Tibial nerve (tissue), 4 donors: ENCODE measurements at places on chromosomes 3 and 15. TPM values are rescaled to one million over a fixed set of nuclear protein-coding genes. Genes with fewer than 3 reads are reported as not detected.

GRCh38 chr3:113270786-113271185 is 59.4 kb downstream of the BOC start:
- H3K36me3 ChIP-seq = no peaks in the 10 kb centered on the region
- no peak for DNase-seq
- no peak overlapping the region for H3K4me3 ChIP-seq
- H3K27ac ChIP-seq = no peak overlapping the region
- no peaks in the 10 kb centered on the region for H3K27me3 ChIP-seq

DNA sequence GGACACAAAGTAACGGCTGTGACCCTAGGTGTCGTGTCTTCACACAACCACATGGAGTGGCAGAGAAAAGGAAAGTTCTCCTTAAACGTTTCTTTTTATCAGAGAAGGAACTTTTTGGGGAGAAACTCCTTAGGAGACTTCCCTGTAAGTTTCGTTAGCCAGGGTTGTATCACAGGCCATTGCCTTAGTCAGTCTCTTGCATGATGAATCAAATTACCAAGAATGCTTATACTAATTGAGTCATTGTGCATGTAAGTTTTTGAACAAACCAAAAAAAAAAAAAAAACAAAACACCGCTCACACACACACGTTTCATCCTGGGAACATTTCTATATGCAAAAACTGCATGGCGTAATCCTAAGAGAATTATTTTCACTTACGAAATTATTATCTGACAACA is 150.4 kb upstream of the SATB1 start:
- DNase-seq = no peak
- no peak overlapping the region for H3K27ac ChIP-seq
- no peaks in the 10 kb centered on the region for H3K27me3 ChIP-seq
- H3K4me3 ChIP-seq = no peak overlapping the region

DNA sequence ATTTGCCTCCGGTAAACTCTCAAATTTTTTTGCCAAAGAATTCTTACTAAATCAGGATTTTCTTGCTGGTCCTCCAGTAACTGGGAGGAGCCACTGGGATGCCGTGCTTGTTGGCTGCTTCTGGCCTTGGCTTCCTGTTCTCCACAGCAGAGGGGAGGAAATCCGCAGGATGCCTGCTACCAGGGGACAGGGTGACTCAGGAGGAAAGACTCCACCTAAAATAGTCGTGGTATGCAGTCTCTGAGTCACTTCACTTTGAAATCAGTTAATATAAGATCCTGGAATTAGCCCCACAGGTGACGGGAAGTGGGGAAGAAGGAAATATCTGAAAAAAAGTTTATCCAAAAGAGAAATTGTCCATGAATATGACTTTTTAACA is 6.5 kb upstream of the TM4SF18 start:
- no peak overlapping the region for H3K4me3 ChIP-seq
- no peaks in the 10 kb centered on the region for H3K27me3 ChIP-seq
- DNase-seq = peak; percentile 74
- H3K27ac ChIP-seq = peak overlapping the region; percentile 28

GRCh38 chr15:63357731-63358130 is 23.9 kb downstream of the CA12 start:
- H3K4me1 ChIP-seq = no peaks in the 10 kb centered on the region
- H3K36me3 ChIP-seq = no peaks in the 10 kb centered on the region
- no peaks in the 10 kb centered on the region for H3K27me3 ChIP-seq
- no peak overlapping the region for H3K27ac ChIP-seq
- H3K4me3 ChIP-seq = no peak overlapping the region

GRCh38 chr3:118740722-118741290 is 293.8 kb downstream of the IGSF11 start:
- no peak overlapping the region for H3K4me3 ChIP-seq
- no peak for DNase-seq
- no peaks in the 10 kb centered on the region for H3K4me1 ChIP-seq
- H3K27me3 ChIP-seq = no peaks in the 10 kb centered on the region
- no peak overlapping the region for H3K27ac ChIP-seq

- no peaks in the 10 kb centered on the region for H3K36me3 ChIP-seq
- H3K4me1 ChIP-seq = no peaks in the 10 kb centered on the region
- H3K27me3 ChIP-seq = no peaks in the 10 kb centered on the region
- H3K4me3 ChIP-seq = no peak overlapping the region
- H3K27ac ChIP-seq = no peak overlapping the region
Measured at GRCh38 chr3:166444756-166445155, 607.5 kb upstream of the BCHE start.

The GLCE gene
- total RNA-seq = 20.3 TPM

- H3K4me3 ChIP-seq = no peak overlapping the region
- no peaks in the 10 kb centered on the region for H3K36me3 ChIP-seq
- H3K27ac ChIP-seq = no peak overlapping the region
- no peaks in the 10 kb centered on the region for H3K27me3 ChIP-seq
- DNase-seq = no peak
Measured at GRCh38 chr3:167808910-167809309, 73.4 kb downstream of the SERPINI1 start.

DNA sequence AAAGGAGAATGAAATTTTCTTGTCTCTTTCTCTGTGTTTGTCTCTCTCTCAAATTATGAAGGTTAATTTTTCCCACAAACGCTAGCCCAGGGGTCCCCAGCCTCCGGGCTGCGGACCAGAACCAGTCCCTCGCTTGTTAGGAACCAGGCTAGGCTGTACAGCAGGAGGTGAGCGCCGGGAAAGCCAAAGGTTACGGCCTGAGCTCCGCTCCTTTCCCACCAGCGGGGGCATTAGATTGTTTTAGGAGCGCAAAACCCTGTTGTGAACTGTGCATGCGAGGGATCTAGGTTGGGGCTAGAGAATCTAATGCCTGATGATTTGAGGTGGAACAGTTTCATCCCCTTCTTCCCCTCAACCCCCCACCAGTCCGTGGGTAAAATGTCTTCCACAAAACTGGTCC is 74.7 kb upstream of the ZNF385D start:
- no peaks in the 10 kb centered on the region for H3K36me3 ChIP-seq
- no peaks in the 10 kb centered on the region for H3K4me1 ChIP-seq
- H3K4me3 ChIP-seq = no peak overlapping the region
- H3K27me3 ChIP-seq = no peaks in the 10 kb centered on the region

- no peak for DNase-seq
- no peaks in the 10 kb centered on the region for H3K27me3 ChIP-seq
- no peaks in the 10 kb centered on the region for H3K4me1 ChIP-seq
- no peak within 1 kb of the TSS for H3K27ac ChIP-seq
Measured at GRCh38 chr3:187669675-187670504, at the start of gene SST. Gene SST (minus strand): TSS chr3:187670394. CDS start chr3:187670291, 103 bp downstream.

DNA sequence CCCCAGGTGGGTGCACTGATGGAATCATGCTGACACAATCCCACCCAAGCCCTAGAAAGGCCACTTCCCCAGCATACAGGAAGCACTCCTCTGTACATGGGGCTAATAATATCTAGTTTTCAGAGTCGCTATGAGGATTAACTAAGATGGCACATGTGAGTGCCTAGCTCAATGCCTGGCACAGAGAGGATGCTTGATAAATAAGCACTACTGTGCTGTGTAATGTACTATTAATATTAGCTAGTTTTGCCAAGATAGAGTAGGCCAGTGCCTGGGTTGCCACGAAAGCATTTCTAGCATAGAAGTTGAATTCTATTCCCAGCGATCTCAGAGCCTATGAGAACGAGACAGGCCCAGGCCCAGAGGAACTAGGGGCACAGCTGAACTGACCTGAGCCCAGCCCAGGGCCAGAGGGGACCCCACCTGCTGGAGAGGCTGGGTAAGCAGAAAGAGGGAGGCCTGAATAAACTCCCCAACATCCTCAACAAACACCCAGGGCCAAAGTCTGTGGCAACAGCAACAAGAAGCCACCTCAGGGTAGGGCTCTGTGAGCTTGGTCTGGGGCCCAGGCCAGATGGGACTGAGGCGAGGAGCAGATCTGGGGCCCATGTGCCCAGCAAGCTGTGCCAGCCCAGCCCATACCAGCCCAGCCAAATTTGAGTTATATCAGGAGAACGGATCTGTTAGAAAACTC is 7.6 kb upstream of the SEMA7A start:
- H3K36me3 ChIP-seq = no peaks in the 10 kb centered on the region
- H3K4me3 ChIP-seq = no peak overlapping the region
- H3K4me1 ChIP-seq = peaks cover 27% of the 10 kb centered on the region
- no peak overlapping the region for H3K27ac ChIP-seq
- no peak for DNase-seq

GRCh38 chr3:144437989-144438388 is 466.4 kb downstream of the DIPK2A start:
- H3K36me3 ChIP-seq = no peaks in the 10 kb centered on the region
- DNase-seq = no peak
- no peaks in the 10 kb centered on the region for H3K27me3 ChIP-seq
- no peaks in the 10 kb centered on the region for H3K4me1 ChIP-seq

DNA sequence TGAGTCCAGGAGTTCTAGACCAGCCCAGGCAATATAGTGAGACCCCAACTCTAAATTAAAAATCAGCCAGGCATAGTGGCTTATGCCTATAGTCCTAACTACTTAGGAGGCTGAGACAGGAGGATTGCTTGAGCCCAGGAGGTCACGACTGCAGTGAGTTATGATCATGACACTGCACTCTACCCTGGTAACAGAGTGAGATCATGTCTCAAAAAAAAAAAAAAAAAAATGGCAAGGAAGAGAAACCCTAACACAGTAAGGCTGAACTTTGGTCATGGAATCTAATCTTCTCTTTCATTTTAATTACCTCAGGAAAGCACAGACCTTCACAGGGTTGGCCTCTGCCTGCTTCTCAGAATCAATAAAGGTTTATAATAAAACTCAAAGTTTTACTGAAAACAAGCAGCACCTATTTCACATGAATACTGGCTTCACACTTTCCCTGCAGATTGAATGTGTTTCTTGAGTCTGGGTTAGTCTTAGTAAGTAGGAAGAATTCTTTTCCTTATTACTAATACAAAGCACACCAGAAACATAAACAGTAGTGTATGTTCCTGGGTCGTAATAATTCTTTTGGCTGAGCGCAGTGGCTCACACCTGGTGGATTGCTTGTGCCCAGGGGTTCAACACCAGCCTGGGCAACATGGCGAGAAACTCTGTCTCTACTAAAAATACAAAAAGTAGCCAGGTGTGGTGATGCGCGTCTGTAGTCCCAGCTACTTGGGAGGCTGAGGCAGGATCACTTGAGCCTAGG is 11.6 kb upstream of the NR2C2 start:
- H3K27ac ChIP-seq = no peak overlapping the region
- no peaks in the 10 kb centered on the region for H3K4me1 ChIP-seq
- no peaks in the 10 kb centered on the region for H3K36me3 ChIP-seq
- H3K4me3 ChIP-seq = no peak overlapping the region
- no peaks in the 10 kb centered on the region for H3K27me3 ChIP-seq

DNA sequence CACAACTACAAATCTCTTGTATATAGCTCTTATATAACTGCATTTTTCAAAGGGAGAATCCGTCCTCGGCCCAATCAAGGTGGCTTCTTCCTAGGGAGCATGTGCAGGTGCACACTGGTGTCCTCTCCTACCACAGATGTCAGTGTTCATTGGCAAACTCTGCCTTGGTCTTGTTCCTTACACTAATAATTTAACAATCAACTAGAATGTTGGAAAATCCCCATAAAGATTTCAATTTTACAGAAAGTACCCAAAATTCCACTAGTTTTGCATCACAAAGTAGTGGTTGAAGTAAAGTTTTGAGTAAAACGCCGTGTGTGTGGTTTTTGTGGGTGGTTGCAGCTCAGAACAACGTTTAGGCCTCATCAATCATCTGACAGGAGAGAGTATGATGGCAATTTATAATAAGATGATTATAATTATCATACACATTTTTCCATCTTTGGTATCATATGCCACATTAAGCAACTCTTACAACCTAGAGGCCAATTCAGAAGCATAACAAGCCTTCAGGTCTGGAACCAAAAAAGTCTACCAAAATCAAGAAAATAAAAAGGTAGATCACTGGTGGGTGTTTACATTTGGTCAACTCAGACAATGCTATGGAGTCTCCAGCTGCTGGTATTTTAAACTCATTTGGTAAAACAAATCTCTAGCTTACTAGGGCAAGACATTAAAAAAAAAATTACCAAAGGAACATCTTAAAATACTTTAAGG is 128.9 kb upstream of the BHLHE40 start:
- H3K27ac ChIP-seq = peak overlapping the region; percentile 68
- no peaks in the 10 kb centered on the region for H3K36me3 ChIP-seq
- no peak overlapping the region for H3K4me3 ChIP-seq
- peaks cover 55% of the 10 kb centered on the region for H3K4me1 ChIP-seq
- H3K27me3 ChIP-seq = no peaks in the 10 kb centered on the region

- H3K36me3 ChIP-seq = no peaks in the 10 kb centered on the region
- peak overlapping the region; percentile 84 for H3K27ac ChIP-seq
- H3K4me3 ChIP-seq = no peak overlapping the region
Measured at GRCh38 chr3:45035441-45036301, 9.6 kb downstream of the CLEC3B start.

The MYO5C gene
- total RNA-seq = 10.9 TPM

DNA sequence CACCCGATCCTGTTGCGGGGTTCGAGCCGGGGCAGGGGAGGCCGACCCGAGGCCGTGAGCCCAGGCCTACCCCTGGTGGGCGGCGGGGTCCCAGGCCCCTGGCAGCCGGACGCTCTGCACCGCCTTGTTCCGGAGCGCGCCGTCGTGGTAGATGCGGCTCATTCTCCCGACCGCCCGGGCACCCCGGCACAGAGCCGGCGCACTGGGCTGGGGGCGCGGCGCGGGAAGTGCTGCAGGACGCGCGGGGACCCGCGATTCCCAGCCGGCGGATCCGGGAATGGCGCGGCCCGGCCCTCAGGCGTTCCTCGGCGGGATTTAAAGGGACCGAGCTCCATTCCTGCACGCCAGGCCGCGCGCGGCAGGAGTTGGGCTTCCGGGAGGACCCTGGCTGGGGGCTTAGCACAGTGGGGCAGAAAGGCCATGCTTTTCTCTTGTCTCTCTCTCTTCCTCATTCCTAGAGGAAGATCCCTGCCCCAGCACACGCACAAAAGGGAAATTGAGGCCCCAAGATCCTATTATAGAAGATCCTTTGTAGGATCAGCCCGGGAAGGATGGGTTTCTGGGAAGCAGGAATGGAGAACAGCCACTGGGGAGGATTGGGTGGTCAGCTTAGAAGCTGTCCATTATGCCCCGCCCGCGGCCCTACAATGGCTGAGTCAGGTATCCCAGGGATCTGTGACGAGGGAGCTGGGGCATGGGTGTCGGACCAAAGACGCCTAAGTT is at the start of gene ARPIN:
Gene ARPIN, minus strand, starts transcription at position 279 of the 723 bp plus-strand sequence. Its CDS starts 117 bp downstream, at position 162.
- H3K4me1 ChIP-seq = peaks cover 28% of the 10 kb centered on the region
- H3K36me3 ChIP-seq = peaks cover 28% of the 10 kb centered on the region
- H3K4me3 ChIP-seq = peak within 1 kb of the TSS; percentile 64
- peak within 1 kb of the TSS; percentile 84 for H3K27ac ChIP-seq

The TUBGCP5 gene
- total RNA-seq = 35.1 TPM
